ENCODE measurements at places on chromosomes 4 and X. TPM values are rescaled to one million over a fixed set of nuclear protein-coding genes. Genes with fewer than 3 reads are reported as not detected.

Gene REPS2
- 12.1 TPM for polyA plus RNA-seq

Gene MID1
- 31.6 TPM for polyA plus RNA-seq

Gene CYSLTR1
- 2.1 TPM for polyA plus RNA-seq

Gene INPP4B
- polyA plus RNA-seq, result 8.4 TPM

Gene SYAP1
- polyA plus RNA-seq, result 33.6 TPM

Data from left kidney (tissue), 8 donors.